Activated CD4-positive, alpha-beta T cell treated with anti-CD3 and anti-CD28 coated beads for 36 hours (primary cell): ENCODE measurements at places on chromosomes 12 and 14. TPM values are rescaled to one million over a fixed set of nuclear protein-coding genes. Genes with fewer than 3 reads are reported as not detected.

GRCh38 chr14:96303981-96304380 is 48.0 kb downstream of the BDKRB1 start:
- DNase-seq: no peak

GRCh38 chr12:62522984-62523383 is 56.4 kb downstream of the MON2 start:
- no peak for DNase-seq

DNA sequence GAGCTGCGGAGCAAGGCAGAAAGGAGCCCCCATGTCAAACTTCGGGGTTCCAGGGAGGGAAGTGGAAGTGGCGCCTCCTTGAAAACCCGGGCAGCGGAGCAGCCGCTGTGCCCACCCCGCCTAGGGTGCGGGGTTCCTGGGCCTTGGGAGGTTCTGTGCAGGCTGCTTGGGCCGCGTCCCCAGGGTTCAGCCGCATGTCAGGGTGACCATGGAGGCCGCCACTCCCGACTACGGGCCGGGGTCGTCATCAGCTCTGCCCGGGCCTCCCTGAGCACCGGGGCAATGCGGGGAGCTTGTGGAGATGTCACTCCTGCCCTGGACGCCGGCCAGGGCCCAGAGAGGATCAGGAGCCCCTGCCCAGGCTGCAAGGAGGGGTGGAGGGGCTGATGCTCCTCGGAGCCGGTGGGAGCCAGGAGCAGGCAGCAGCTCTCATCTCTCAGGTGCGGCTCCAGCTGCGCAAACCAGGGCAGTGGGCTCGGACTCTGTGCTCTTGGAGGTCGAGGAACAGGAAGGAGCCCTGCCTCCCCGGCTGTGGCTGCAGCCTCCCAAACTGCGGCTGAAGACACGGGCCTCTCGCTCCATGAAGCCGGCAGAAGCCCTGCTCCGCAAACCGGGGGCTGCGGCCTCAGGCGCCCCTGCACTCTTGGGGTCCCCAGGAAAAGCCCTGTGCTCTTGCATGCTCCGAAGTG is 1286.5 kb downstream of the TMEM121 start:
- no peak for DNase-seq

PPFIA2 gene
- total RNA-seq: not detected

DNA sequence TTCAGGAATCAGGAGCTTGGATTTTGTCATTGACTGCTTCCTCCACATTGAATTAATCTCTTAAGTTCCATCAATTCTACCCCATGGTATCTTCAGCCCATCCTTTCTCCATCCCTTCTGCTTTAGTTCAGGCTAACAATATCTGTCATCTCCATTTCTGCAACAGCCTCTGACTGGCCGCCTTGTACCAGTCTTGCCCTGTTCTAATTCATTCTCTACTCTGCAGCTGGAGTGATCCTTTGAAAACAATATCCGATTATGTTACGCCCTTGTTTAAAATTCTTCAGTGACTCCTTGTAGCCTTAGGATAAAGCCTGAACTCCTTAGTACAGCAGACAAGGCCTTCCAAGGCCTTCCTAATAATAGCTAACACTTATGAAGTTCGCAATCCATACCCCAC is 170.2 kb downstream of the ETV6 start:
- DNase-seq: no peak

PRH2 gene
- total RNA-seq: not detected

GTF2A1 gene
- 40.3 TPM for total RNA-seq

GRCh38 chr12:95922231-95922630 is 20.2 kb downstream of the CCDC38 start:
- DNase-seq: no peak

TAS2R19 gene
- total RNA-seq: 1.6 TPM
